ENCODE measurements at places on chromosomes 12 and 14.
A peak's percentile ranks its signal among the peaks of the same experiment; 100 is the strongest.

DNA sequence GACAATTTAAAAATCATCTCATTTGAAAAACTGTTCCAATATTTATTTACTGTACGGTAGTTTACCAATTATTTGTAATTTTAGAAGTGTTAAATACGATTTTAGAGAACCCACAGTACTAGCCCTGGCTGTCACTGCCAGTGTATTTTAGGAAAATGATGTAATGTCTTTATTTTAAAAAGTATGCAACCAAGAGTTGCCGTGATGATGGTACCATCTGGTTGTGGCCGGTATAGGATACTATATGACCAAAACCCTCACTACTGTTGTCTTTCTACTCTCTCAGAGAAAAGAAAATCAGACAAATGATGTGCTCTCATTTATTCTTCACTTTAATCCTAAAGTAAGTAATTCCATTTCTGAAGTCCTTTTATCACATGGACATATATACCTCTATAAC lies 395.0 kb downstream of the FOXG1 start:
- no peak for DNase-seq

DNA sequence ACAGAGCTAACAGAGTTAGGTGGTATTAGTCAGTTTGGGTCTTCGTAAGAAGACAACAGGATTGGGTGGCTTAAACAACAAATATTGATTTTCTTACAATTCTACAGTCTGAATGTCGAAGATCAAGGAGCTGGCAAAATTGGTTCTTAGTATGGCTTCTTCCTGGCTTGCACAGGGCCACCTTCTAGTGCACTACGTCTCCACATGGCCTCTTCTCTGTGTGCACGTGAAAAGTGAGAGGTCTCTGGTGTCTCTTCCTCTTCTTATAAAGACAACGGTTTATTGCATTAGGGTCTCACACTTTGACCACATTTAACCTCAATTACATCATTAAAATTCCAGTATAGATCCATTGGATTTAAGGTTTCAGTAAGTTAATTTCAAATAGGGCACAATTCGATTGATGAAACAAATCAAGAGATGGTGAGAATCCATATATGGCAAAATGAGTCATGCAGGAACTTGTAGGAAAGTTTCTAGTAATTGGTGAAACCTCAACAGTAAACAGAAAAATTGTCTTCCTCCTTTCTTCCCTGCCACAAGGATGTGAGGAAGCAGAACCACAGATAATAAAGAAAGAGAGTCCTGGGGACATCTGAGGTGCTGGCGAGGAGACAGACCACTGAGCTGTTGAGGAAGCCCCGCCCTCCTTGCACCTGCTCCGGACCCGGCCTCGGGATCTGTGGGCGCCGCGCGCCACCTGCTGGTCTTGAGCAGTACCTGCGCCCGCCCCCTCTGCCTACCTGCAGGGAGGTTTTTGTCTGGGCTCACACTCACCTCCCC lies 846.7 kb downstream of the TMEM121 start:
- DNase-seq = peak; percentile 84

DNA sequence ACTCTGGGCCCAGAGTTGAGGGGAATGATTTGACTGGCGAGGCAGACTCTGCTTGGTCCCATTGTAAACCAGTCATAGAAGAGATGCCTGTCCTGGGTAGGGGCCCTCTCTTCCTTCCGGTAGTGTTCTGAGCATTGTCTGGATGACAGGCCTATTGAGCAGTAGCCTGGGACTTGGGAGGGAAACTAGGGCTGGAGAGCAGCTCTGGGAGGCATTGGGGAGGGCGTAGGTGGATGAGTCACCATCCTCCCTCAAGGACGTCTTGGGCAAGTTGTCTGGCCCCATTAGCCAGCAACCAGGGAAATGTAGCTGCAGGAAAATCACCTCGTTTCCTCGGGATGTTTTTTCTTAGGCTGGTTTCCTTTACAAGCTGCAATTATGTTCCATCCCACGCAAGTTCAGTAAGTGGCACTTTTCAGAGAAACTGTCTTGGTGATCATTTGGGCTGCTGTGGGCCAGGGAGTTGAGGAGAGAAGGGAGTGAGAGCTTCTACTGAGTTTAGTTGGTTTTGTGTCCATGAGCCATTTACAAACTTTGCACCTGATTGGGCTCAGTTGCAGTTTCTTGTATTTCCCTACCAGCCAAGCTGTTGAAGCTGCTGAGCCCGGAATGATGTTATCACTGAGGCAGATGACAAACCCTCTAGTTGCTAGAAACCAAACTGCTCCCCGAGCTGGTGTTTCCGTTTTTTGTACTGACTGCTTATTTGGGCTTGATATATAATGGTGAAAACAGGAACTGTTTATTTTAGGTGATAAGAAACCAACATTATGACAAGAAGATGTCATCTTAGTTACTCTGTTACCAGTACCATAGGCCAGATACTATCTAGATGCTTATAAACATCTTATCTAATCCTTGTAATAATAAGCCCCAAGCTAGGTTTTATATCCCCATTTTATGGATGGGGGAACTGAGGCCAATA lies 147.6 kb downstream of the CHST11 start:
- peak; percentile 47 for DNase-seq

- DNase-seq = no peak
These were observed 64.3 kb upstream of the DIO3 start for GRCh38 chr14:101496776-101497683.

DNA sequence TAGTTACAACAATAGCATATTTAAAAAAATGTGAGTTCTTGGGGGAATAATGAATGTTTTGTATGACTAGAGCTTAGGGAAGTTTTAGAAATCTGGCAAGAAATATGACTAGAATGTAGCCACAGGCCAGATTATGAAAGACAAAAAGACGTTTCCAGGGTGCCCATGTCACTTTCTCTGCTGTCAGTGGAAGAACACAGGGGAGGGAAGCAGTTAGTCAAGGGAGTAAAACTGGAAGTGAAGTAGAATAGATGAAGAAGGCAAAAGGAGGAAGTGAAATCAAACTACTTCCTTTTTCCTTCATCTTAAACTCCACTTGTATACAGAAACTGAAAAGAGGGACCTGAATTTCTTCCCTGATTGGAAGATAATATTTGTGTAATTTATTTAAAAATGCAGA lies 81.2 kb upstream of the ATP2B1 start:
- no peak for DNase-seq

GRCh38 chr14:103509864-103510723 lies 12.5 kb downstream of the CKB start:
- DNase-seq = no peak

- no peak for DNase-seq
These were observed 108.7 kb upstream of the NCOR2 start for GRCh38 chr12:124675881-124676713.

DNA sequence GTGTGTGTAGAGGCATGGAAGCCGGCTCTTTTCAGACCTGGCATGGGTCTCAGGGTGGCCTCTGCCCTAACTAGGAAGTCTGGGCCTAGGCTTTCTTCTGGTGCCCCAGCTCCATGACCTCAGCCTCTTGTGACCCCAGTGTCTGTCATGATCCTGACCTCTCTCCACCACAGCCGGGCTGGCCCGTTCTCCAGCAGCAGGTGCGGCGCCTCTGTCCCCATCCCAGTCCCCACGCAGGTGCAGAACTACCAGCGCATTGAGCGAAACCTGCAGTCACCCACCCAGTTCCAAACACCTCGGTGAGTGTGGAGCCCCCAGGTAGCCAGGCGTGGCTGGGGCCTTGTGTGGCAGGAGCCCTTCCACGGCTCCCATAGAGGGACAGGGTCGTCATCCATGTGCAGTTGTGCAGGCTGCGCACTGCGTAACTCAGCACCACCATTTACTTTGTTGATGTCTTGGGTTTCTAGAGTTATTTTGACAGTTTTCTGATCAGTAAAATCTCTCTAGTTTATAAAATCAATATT lies 14.8 kb upstream of the PUS1 start:
- DNase-seq = no peak

DNA sequence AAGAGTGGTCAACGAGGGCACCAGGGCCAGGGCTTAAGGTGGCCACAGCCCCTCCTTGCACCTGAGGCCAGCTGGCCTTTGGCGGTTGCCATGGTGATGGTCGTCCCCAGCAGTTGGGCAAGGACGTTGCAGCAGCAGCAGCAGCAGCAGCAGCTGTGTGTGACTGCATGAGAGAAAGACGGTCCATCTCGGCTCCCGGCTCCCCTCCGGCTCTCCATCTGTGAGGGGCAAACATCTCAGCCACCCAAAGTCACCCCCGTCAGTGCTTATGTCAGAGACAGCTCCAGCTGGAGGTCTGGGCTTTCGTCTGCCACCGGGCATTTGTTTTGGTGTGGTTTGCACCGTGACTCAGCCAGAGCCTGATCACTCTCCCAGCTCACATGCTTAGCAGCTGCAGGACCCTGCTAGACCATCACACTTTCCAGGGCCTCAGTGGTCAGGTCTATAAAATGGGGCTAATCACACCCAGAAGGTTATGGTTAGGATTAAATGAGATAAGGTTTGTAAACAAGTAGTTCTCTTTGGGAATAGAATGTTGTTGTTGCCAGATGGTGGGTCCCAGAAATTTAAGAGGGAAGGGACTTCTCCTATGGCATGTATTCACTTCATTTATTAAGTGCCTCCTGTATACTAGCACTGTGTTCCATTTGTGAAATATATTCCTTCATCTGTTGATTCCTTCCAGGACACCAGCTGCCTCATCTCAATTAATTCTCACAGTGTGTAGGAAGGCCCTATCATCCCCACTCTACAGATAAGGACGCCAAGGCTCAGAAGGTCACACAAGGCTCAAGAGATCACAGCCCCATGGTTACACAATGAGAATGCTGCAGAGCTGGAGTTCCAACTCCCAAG lies 212.6 kb upstream of the LHX5 start:
- no peak for DNase-seq

DNA sequence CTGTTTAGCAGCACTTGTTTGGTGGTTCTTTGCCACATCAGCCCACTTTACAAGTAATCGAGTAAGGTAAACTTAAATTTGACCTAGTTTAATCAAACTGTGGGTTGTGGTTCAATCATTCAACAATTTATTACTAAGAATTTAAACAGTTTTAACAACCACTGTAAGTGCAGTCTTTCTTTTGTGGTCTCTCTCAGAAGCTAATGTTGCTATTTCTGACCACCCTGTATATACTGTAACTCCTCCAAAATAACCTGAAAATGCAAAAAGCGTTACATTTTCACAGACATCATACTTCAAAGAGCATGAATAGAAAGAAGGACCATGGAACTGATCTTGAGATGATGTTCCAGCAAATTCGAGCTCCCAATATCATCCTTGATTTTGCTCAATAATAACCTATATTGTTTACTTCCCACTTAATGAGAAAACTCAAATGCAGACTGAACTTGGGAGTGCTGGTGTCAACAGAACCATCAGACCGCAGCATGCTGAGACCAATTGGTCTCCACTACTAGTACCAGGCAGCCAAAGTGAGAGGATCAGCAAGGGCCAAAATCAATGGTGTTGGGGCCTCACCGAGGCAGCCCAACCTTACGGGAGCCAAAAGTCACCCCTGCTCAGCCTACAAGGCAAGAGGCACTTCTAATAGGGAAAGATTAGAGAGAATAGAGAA lies 22.1 kb downstream of the IFNG-AS1 start:
- no peak for DNase-seq

DNA sequence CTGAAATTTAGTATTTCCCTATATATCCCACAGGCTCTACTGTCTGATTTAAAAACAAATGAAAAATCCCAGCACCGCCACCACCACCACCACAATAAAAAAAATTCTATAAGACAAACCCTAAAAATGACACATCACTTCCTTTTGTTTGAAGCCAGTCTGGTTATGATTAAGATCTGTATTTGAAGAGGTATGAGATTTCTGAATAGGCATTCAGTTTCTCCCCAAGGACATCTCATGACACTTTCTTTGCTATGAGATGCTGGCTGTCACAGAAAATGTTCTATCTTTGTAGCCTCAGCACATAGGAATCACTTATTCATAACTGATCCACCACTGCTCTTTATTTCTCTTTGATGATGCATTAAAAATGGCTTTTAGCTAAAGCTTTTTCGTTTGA lies 1071.0 kb downstream of the SLC6A15 start:
- DNase-seq = no peak

DNA sequence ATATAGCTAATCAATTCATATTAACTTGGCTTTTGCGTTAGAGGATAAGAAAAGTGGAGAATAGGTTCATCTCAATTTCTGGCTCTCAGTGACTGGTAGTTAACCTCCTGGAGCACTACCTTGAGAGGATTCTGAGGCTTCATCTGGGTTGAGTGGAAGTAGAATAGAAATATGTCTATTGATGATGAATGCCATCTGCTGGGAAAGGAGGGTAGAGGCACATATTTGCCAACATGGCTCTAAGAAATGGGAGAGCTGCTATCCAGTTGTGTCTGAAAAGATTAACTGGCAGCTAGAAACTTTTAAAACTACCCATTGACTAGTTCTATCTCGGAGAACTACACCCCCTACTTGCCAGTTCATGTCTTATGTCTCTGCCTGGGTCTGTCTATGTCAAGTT lies 530.1 kb downstream of the NRXN3 start:
- no peak for DNase-seq

- no peak for DNase-seq
These were observed 2.2 kb downstream of the PDZRN4 start for GRCh38 chr12:41190338-41190737.

DNA sequence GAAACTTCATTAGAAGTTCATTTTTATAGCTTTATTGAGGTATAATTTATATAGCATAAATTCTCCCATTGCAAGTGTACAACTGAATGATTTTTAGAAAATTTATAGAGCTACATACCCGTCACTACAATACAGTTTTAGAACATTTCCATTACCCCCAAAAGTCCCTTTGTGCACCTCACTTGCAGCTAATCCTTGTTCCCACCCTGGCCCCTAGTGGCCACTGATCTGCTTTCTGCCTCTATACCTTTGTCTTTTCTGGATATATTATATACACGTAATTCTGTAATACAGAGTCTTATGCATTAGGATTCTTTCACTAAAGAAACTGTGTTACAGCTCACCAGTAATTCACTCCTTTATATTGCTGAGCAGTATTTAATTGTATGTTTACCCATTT lies 145.1 kb upstream of the DIO2 start:
- no peak for DNase-seq

DNA sequence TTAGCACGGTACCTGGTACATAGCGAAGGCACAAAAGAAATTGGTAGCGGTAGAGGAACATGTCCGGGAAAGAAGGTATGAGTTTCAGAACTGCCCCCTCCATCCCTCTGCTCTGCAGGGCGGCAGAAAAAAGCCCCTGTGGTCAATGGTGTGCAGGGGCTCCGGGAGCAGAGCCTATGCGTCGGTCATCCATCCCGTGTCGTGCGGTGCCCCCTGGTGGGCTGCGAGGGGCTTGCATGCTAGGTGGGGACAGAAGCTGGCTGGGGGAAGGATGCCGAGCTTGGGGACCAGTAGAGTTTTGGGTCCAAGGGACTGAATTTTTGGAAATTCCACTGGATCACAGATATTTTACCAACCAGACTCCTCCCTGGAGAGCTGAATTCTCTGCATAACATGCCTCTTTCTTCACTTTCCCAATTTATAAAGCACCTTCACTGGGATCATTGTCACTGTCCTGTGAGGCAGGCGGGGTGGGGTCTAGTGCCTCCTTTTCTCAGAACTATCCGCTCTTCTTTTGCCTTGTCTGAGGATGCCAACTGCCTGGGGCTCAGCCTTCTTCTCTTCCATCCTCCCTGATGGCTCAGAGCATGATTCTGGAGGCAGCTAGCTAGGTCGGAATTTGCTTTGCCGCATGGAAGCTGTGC lies 148.7 kb downstream of the SMOC1 start:
- peak; percentile 79 for DNase-seq

Measured in activated naive CD8-positive, alpha-beta T cell treated with anti-CD3 and anti-CD28 coated beads, Interleukin-2, amount 50 U/mL, for 24 hours (primary cell).